T follicular helper cell (primary cell): ENCODE measurements at places on chromosomes 5 and 9.

DNA sequence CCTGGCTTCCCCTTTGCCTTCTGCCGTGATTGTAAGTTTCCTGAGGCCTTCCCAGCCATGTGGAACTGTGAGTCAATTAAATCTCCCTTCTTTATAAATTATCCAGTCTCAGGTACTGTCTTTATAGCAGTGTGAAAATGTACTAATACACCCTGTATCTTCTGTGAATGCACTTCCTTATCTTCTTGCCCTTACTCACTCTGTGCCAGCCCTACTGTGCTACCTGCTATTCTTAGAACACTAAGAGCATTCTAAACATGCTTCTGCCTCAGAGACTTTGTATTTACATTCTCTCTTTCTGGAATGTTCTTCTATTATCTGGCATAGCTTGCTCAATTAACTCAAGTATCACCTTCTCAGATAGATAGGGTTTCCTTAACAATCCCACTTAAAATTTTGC is 164.4 kb upstream of the EDIL3 start:
- no peak for DNase-seq

- no peak for DNase-seq
Measured at GRCh38 chr5:9513827-9514226, 32.0 kb downstream of the SEMA5A start.

- DNase-seq = no peak
Measured at GRCh38 chr5:172319708-172320441, 36.3 kb upstream of the UBTD2 start.

DNA sequence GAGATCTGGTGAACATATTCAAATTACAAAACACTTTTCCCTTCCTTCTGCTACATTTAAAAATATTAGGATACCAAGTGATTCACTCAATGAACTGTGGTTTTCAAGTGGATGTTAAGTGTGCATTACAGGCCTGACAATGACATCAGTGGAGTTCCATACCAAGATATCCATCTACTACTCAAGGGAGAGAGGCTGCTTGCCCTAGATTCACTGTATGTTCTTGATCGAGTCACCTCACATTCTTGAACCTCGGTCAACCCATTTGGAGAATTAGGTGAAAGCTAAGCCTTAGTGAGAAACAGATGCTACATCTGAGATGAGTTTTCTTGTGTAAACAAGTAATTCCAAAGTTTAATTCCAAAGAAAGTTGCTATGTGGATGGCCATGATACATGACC is 142.2 kb downstream of the FGF10 start:
- no peak for DNase-seq

DNA sequence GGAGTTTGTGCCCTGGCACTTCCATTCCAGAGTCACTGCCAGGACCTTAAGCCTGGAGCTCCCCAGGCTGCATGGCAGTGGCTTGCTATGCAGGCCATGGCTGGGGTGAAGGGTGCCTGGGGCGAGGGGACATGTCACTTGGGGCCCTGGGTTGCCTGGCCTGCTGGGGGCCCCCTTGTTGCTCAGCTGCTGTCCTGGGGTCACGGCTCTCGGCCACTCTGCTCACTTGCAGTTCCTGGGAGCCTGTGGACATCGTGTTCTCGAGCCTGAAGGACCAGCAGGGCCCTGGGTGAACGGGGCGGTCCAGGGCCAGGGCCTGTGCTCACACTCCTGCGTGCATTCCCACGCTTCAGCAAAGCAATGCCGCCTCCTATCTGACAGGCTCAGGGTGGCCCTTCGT is 14.5 kb upstream of the SLC2A6 start:
- DNase-seq = no peak

DNA sequence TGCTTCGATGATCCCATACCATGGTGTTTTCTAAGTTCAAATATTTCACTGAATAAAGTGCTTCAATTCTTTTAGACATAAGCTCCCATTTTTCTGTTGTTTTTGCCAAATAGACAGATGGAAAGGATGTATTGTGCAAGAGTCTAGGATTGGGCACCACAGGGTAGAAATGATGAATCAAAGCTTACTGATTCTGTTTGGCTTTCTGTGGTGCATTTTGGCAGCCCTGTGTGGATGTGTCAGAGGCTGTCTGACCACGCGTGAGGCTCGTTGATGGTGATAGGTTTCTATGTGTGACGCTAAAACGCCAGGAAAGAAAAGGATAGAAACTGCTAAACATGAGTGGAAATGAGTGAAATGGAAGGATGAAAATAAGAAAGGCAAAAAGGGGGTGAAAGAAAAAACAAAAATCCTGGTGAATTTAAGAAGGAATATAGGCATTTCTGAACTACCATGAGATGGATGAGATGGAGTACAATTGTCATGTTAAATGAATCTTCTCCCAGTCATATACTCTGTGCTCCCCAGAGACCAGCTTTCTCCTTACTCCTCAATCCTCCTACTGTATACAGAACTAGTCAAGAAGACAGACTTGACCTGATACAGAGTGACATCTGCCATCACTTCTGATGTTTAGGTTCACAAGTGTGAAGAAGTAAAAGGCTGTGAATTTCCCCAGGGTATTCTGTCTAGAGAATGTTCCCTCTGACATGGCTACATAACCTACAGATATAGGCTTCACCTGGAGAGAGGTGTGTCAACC is 54.4 kb downstream of the ANKH start:
- no peak for DNase-seq

- no peak for DNase-seq
Measured at GRCh38 chr9:1536522-1537170, 478.5 kb upstream of the SMARCA2 start.

- no peak for DNase-seq
Measured at GRCh38 chr5:32833127-32833526, 122.0 kb downstream of the NPR3 start.
